ENCODE measurements at places on chromosomes 7 and 10.

- no peak for DNase-seq
These were observed 9.7 kb upstream of the ANKRD7 start for GRCh38 chr7:118214833-118215182.

DNA sequence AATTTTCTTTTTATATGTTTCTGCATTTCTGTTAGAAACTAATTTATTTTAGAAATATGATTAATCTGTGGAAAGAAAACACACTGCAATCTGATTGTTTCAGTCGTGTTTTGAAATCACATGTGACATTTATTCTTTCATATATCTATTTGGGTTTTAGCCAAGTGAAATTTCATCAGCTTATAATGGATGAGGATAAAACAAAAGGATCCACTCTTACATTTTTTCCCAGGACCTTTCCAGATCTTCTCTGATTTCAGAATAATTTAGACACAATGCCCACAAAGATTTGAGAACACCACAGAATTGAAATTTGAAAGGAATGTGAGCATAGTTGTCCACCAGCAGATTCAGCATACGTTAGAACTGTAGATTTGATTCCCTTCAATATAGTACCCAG, 29.1 kb downstream of the CBLL1 start:
- DNase-seq, result no peak

GRCh38 chr7:101804088-101804963, 13.1 kb upstream of the CUX1 start:
- DNase-seq, result no peak

GRCh38 chr7:80392229-80393169, 119.4 kb downstream of the GNAT3 start:
- no peak for DNase-seq

- no peak for DNase-seq
These were observed 50.5 kb downstream of the FIGNL1 start for GRCh38 chr7:50399635-50400034.

- DNase-seq, result no peak
These were observed 35.8 kb upstream of the COBL start for GRCh38 chr7:51352174-51353100.

DNA sequence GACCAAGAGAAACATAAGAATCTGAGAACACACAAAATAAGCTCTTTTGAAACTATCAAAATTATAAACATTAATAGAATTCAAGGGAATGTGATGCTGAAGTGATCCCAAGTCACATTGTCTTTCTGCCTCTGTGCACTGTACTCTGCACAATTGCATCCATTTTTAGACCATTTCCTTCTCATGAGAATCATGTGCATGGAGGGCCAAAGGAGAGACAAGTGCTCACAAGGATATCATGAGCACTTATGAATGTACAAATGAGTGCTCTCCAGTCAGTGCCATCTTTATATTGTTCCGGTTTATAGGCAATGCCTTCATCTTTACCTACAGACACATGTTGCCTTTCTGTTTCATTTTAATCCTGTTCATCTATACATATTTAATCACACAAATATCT, 36.9 kb downstream of the MET start:
- DNase-seq, result no peak

GRCh38 chr10:14859043-14859442, 19.6 kb upstream of the SUV39H2 start:
- no peak for DNase-seq

Data from anterior cingulate cortex (tissue), 58 donors.